ENCODE measurements at places on chromosomes 3 and 15.

- no peak for DNase-seq
Observed at GRCh38 chr15:95596496-95596895, 734.0 kb upstream of the NR2F2 start.

GRCh38 chr3:134018850-134019249 is 10.9 kb downstream of the SLCO2A1 start:
- no peak for DNase-seq

DNA sequence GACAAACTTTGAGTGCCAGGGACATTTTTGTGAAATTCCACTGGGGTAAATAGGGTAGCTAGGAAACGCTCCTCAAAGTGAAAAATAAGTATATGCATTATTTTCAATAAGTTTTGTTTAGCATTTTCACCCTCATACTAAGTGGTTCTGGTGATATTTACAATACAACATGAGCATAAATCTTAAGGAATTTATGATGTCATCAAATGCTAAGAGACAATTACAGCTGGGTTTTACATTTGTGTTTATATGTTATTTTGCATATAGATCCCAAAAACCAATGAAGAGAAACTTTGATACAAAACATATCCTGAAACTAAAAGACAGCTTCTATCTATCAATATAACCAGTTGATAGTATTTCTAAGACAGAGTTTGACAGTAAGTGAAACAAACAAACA is 323.1 kb downstream of the ZBTB20 start:
- no peak for DNase-seq

DNA sequence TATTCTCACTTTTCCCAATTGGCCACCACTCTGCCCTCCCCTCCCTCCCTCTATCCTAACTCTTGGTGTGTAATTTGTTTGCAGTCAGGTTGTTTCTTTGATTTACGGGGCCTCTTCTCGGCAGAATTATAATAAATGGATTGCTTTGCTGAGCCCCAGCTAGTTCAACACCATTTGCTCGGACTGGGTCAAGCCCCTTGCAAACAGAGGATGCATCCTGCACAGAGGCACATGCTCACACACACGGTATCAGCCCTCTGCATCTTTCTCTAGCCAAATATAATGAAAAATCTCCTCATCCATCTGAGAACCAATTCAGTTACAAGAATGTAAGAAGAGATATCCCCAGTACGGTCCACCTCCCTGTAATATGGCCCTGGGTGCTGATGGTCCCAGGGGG is 97.7 kb downstream of the EPHB1 start:
- DNase-seq: no peak

DNA sequence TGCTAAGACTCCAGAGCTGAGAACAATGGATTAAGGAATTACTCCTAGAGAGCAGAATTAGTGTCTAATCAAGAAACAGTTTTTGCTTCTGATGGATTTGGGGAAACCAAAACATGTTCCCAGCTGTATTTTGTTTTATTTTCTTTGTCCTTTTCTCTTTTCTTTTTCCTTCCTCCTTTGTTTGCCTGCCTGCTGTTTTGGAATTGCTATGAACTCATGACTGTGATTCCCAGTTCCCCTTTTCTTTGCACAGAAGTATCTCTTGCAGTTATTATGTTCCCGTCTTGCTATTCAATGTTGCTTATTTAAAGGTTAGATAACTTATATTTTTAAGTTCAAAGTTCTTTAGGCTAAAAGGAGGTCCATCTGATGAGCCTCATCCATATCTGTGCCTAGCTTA is 77.0 kb upstream of the GBE1 start:
- no peak for DNase-seq

DNA sequence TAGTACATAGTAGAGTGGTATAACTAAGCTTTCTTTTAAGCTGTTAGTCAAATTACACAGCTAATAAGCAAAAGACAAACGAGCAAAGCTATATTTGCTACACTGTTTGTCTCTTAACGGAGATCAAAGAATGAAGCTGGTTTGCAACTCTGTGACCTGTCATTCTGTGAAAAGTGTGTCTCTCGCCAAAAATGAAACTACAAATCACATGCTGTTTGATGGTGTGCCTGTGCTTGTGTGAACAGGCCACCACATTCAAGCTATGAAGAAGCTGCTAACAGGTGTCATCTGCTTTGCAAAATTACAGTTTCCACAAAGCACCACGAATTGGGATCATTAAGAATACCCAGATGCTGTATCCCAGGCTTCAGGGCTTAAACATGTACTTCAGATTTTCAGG is 667.8 kb upstream of the NAALADL2 start:
- no peak for DNase-seq

DNA sequence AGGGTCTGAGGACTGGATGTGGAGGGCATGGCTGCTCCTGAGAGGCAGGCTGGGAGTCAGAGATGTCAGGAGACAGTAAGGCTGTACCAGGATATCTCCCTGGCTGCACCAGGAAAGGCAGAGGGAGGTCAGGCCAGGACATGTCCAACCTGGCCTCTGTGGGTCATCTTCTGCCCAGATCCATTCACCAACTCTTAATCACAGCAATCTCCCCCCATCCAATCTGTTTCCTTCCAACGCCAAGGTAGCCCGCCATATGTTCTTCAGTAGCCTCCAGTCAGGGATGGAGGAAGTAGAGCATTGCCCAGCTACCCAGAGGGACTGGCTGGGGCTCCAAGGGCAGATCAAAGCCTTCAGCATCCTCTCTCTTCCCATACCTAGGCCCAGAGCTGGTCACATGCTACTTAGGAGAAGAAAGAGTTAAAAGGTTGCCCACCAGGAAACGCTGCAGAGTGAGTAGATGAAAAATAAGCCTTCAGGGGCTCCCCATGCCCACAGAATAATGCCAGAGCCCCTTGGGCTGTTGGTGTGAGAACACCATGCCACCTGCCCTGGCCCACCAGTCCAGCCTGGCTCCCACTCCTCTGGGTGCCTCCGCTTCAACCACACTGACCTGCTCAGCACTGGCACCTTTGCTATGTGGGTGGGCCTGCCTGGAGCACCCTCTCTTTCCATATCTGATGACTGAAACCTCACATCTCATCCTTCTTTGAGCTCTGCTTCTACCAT is 176.8 kb downstream of the MEGF11 start:
- no peak for DNase-seq

- peak; percentile 22 for DNase-seq
Observed at GRCh38 chr3:9826815-9827573, 16.8 kb downstream of the RPUSD3 start.

GRCh38 chr3:69282181-69282580 is 103.7 kb downstream of the FRMD4B start:
- DNase-seq: no peak

GRCh38 chr3:34725774-34726173 is 913.6 kb upstream of the ARPP21 start:
- DNase-seq: no peak

- peak; percentile 50 for DNase-seq
Observed at GRCh38 chr15:80694611-80695098, 455 bp upstream of the ABHD17C start.

DNA sequence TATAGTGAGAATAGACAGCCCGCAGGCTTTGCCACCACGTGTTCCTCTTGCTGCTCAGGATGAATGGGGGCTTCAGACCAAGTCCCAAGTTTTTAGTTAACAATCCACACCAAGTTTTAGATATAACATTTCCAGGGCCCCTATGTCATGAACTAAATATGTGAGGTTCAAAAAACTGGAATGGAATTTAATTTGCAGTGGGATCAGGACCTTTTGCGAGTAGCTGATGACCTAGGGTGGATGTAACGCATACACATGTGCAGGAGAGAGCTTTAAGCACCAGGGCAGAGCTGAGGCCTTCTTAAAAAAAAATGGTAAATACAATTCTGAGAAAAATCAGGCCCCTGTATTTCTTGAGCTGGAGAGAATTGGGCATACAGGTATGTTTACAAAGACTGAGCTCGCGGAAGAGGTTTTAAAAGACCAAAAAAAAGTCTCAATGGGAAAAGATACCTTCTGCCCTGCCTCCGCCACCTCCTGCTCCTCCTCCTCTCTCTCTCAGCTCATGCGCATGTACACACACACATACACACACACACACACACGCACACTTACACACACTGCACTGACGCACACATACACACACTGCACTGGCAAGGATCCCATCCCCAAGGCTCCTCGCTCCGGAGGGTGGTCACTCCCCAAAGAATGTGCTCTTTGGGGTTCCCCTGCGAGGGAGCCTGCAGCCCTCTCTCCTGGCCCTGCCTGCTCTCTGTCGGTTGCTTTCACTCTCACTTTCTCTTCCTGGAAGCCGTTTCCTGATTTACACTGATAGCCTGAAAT is 48.2 kb upstream of the IGF1R start:
- peak; percentile 61 for DNase-seq

DNA sequence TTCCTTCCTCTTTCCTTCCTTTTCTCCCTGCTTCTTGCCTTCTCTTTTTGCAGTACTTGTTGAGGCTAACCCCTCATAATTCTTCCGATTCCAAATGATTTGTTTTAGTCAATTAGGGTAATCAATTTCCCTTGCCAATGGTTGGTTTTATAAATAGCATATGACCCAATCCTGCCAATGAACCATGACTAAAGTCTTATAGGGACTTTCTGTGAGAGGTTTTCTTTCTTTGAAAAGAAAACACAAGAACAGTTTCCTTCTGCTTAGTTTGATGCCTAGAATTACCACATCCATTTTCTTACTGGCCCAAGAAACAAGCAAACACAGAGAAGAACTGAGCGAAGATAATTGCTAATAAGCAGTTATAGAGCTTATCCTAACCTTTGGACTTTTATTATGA is 292.5 kb upstream of the SATB1 start:
- no peak for DNase-seq

- peak; percentile 11 for DNase-seq
Observed at GRCh38 chr3:126180477-126181397, at the start of gene ALDH1L1. Gene ALDH1L1 (minus strand): TSS chr3:126180586. CDS start chr3:126160979, 19,607 bp downstream.

GRCh38 chr3:153087595-153088566 is 74.1 kb upstream of the RAP2B start:
- DNase-seq: no peak

- peak; percentile 32 for DNase-seq
Observed at GRCh38 chr3:151553888-151554287, 93.0 kb upstream of the IGSF10 start.

DNA sequence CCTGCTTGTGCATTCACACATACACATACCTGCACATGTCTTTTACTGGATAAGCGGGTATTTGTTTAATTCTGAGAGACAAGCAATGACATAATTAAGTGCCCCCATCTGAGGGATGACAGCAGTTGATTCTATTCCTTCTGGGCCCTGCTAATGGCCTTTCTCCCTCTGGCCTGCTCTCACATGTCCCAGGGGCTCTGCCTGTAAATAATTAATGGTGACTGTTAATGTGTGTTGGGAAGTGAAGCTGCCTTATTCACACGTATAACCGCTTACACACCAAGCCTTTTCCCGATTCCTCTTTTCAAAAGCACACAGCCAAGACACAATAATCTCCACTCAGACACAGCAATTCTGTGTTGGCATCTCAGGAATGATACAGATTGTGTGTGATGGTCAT is 47.8 kb downstream of the LRRK1 start:
- no peak for DNase-seq

GRCh38 chr15:47872208-47872607 is 154.9 kb downstream of the SEMA6D start:
- peak; percentile 29 for DNase-seq

DNA sequence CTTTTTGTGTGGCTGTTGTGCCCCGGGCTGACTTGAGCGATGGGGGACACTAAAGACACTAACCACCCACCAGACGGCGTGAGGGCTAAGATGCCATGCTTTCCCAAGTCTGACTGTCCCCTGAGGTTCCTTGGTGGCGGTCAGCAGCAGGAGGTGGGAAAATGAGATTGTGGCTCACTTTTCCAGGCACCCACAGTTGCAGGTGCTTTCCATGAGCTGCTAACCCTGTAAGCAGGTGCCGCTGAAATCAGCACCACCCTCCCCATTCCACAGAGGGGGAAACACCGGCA is 17.7 kb downstream of the PRR23E start:
- DNase-seq: no peak

DNA sequence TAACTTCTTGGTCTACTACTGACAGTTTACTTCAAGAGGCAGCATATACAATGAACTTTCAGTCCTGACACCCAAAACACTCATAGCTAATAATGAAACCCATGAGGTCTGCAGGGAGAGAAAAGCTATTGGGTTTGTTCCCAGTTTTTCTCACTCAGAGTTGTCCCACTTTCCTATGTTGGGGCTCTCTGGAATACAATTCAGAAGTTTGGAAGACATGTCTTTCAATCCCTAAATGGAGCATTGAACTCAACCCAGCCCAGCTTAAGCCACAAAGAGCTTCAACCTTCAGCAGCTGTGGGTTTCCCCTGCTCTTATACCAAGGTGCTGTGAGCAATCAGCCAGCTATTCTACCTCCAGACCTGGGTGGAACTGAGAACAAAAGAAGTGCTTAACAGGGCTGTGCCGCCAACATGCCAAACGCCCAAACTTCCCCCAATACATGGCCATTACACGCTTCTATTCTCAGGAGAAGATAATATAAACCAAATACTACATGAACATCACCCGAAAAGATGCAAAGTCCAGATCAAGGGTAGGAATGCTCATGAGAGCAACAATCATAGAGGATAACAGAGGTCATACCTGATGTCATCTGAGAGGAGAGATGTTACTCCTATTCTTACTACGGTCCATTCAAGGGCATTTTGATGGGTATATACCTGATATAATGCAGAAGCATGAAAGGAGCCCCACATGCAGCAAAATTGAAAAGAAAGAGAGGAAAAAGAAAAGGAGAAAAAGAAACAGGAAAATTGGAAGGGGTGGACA is 131.2 kb upstream of the TGFBR2 start:
- no peak for DNase-seq

DNA sequence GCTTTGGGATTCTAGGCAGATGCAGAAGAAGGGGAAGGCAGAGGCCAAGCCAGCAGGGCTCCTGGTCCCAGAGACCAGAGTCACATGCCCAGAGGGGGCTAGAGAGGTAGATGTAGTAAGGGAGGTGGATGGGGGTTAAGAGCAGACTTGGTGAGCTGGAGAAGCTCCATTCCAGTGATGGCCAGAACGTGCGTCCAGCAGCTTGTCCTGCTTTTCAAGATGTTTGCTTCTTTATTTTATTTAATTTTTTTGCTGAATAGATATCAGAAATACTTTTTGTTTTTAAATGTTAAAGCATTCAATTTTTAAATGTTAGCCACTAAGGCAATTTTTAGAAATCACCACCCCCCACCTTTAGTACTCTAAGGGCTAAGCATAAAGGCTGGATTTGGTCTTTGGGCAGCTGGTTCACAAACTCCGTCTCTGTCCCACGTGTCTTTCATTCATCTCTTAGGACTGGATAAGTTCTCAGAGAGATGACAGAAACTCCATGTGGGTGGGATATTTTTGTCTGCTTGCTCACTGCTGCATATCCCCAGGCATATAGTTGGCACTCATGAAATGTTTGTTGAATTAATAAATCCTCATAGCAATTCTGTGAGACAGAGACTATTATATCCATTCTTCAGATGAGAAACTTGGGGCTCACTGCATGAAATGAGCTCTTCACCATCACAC is 6.7 kb downstream of the COLQ start:
- peak; percentile 21 for DNase-seq

GRCh38 chr3:58184309-58184981 is 26.3 kb downstream of the DNASE1L3 start:
- no peak for DNase-seq

- DNase-seq: no peak
Observed at GRCh38 chr3:16245609-16246008, 19.1 kb downstream of the DPH3 start.

- DNase-seq: peak; percentile 22
Observed at GRCh38 chr15:72992841-72993252, 59.4 kb upstream of the NEO1 start.

- no peak for DNase-seq
Observed at GRCh38 chr3:64441861-64442260, 216.6 kb upstream of the PRICKLE2 start.

GRCh38 chr3:172577987-172578570 is 54.8 kb upstream of the TNFSF10 start:
- no peak for DNase-seq

GRCh38 chr3:190034446-190034845 is 86.3 kb downstream of the P3H2 start:
- no peak for DNase-seq

Data from fibroblast of skin of scalp (primary cell).